T follicular helper cell (primary cell): ENCODE measurements at places on chromosomes 16 and 17.

GRCh38 chr17:61809816-61810392 is 53.4 kb downstream of the BRIP1 start:
- no peak for DNase-seq

GRCh38 chr16:74051-74746 is 1.8 kb upstream of the RHBDF1 start:
- no peak for DNase-seq

DNA sequence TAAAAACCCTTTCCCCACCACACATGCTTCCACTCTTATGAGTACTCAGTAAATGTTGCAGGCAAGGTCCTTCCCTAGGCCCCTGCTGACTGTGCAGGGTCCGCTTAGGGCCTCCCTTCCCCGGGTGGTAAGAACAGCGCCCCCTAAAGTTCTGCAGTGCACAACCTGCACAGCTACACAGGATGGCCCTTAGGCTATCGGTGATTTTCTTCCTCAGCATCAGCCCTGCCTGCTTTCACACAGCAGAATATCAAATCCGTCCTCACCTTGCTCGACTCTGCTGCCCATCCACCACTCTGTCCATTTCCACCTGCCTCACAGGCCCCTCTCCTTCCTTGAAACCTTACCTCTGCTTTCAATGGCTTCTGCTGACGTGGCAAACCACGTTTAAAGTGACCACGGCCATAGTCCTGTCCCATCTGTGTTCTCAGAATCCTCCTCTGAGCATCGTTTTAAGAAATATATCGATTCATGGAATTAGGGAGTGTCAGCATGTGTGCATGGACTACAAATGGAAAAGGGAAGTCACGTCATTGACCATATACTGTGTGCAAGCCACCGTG is 51.4 kb upstream of the TMEM132E start:
- DNase-seq = no peak

DNA sequence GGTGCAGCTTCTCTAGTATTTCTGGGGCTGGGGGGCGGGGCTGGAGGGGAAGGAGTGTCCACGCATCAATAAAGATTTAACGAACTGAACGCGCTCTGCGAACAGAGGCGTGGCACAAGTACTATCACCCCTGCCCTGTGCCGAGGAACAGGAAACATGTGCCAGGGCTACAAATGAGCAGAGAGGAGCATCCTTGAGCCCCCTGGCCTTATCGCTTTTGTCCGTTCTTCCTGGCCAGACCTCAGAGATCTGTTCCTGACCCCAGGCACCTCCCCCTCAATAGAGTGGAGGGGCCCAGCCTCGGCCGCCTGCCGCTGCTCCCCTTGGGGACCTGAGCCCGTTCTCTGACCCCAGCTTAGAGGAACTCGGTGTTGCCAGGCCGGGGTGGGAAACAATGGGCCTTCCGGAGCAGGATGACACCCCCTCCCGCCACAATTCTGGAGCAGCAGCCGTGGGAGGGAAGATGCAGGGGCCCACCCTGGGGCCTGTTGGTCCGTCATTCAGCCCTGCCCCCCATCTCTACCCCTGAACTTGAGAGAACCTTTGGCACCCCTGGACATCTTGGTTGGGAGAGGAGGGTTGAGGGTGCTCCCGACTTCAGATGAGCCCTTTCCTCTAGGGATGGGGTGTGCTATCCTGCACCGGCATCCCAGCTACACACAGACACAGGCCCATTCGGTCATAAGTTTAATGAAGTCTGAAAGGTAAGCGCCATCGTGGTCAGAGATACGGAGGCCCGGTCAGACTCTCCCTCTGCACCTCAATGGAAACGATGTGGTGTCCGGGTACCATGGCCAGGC is 1.1 kb downstream of the NAA38 start:
- DNase-seq = no peak

GRCh38 chr16:57386381-57386951 is 14.2 kb downstream of the CX3CL1 start:
- no peak for DNase-seq

DNA sequence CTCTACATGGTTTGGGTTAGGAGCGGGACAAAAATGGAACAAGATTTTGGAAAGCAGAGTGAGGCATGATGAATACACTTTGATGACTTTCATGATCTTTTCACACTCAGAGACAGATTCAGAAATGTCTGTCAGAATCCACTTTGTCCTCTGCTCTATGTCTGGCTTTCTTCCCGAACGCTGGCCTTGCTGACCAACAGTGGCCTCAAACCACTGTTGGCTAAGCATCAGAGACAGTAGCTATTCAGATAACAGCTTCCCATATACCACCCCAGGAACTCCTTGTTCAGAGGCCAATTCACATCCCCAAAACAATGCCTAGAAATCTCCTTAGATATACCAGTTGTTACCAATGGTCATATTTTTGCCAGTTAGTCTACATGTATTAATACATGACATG is 40.9 kb downstream of the FBXL20 start:
- no peak for DNase-seq

- peak; percentile 16 for DNase-seq
Observed at GRCh38 chr17:794876-795275, 12.7 kb downstream of the MRM3 start.

DNA sequence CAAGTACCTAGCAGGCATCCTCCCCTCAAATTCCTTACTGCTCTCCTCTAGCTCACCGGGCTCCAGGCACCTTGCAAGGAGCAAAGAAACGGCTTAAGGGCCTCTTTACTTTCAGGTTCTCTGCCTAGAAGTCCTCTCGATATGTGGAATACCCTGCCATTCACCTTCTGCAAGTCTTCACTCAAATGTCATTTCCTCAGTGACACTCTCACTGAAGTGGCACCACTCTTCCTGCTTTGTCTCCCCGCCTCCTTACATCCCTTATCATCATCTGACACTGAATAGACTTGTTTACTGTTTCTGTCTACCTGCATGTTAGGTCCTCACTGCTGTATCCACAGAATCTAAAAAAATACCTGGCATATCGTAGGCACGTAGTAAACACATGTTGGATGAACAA is 947 bp downstream of the SLC7A6OS start:
- DNase-seq = no peak

DNA sequence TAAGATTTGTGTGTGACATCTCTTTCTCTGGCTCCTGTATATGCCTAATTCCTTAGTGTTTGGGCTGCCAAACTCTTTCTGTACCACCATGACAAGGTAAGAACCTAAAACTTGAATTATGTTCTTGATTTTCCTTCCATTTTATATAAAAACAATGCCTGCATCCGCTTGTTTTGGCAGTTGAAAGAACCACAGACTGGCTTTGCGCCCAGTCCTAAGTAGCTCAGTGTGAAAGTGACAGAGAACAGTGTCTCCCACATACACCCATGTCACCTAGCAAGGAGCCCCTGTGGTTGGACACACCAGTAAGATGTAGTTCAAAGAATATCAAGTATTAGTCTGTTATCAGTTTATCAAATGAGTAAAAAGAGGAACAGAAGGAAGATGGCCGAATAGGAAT is 40.7 kb upstream of the SLC6A2 start:
- no peak for DNase-seq

DNA sequence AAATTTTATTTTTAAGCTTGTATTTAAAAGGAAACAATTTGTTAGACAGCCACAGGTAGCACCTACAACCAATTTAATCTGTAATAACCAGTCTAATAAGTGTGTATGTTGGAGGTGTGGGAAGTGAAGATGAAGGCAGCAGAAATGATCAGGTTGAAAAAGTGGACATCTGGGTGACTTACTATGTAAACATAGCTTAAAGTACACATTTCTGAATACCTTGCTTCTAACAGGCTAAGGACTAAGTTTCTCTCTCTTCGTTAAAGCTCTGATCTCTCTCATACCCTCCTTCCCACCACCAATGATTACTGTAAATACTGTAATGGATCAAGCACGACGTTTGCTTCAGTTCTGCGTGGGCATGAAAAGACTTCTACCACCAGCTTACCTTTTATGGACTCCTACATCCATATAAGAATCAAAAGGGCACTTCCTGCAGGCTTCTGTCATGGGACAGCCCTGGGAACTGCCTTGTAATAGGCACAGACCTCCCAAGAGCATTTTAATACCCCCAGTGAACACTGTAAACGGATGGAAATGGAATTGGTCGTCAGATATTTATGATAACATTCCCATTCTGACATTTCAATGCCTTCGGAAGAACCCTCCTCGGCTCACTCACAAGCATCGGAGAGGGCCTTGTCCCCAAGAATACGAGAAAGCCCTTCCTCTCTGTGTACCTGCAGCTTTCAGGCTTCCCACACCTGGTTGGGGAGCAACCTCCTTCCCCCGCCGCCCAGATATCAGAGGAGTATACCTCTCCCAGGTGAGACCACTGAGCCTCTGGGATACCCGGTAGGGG is 700 bp downstream of the CCDC43 start:
- DNase-seq = no peak

DNA sequence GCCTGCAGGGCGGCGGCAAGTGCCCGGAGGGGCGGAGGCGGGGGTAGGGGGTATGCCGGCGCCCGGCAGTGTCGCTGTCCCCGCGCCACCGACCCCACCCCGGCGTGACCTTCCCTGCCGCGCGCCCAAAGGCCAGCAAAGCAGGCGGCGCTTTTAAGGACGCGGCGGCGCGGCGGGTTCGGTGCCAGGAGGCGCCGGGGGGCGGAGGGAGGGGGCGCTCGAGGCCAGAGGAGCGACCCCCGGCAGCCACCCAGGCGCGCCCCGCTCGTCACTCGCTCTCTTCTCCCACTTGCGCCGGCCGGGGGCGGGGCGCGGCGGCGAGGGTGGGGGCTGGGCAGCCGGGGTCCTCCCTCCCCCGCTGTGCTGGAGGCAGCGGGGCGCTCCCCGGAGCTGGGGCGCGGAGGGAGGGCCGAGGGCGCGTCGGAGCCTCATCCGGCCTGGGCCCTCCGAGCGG is 8.6 kb upstream of the BAHCC1 start:
- DNase-seq = no peak

- no peak for DNase-seq
Observed at GRCh38 chr17:77354420-77354669, 213.6 kb downstream of the SEC14L1 start.

DNA sequence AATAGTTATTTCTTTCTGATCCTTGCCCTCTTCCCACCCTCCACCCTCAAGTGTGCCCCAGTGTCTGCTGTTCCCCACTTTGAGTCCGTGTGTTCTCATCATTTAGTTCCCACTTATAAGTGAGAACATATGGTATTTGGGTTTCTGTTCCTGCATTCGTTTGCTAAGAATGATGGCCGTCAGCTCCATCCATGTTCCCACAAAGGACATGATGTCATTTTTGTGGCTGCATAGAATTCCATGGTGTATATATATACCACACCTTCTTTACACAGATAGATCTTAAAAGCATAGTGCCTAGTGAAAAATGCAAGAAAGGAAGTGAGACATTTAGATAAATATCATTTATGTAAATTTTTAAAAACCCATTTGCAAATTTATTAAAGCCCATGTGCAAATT is 33.1 kb downstream of the HS3ST2 start:
- no peak for DNase-seq

DNA sequence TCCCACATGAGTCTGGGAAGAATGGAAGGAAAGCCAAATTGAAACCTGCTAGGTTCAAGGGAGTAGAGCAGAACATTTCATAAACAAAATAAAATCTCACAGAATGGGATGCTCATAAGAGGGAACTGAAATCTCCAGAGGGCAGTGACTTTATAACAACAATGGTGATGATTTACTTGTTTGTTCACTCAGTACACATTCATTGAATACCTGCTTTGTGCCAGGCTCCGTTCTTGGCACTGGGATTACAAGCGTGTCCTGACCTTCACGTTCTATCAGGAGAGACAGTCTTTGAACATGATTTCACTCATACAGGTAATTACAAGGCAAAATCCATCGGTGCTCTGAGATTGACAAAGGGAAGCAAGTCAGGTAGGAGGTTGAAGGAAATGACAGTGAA is 356.3 kb downstream of the HAPSTR1 start:
- DNase-seq = no peak

DNA sequence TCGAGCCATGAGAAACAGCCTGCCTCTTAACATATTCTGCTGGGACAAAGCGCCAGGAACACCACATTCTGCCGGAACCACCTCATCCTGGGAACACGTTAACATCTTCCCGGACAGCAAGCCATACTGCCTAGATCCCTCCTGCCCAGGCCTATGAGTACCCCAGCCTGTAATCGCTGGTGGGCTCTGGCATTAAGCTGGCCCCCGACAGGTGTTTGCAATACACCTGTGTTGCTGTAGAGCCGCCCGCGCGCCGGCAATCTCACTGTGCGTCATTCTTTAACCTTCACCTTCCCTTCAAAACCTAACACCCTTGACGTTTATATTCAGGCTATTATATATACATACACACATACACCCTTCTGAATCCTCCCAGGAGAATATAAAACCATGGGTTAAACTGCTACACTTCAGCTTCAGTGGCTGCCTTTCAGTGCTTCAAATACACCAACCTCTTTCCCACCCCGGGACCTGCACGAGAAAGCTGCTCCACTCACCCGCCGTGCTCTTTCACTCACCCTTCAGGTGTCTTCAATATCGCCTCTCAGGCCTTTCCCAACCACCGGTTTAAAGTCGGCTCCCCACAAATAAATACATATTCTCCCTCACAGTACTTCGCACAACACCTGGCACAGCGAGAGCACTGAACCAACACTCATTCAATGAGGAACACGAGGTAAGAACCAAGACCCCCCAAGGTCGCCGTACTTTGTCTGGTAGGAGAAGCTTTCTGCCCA is 1.0 kb upstream of the ENDOV start:
- DNase-seq = no peak

DNA sequence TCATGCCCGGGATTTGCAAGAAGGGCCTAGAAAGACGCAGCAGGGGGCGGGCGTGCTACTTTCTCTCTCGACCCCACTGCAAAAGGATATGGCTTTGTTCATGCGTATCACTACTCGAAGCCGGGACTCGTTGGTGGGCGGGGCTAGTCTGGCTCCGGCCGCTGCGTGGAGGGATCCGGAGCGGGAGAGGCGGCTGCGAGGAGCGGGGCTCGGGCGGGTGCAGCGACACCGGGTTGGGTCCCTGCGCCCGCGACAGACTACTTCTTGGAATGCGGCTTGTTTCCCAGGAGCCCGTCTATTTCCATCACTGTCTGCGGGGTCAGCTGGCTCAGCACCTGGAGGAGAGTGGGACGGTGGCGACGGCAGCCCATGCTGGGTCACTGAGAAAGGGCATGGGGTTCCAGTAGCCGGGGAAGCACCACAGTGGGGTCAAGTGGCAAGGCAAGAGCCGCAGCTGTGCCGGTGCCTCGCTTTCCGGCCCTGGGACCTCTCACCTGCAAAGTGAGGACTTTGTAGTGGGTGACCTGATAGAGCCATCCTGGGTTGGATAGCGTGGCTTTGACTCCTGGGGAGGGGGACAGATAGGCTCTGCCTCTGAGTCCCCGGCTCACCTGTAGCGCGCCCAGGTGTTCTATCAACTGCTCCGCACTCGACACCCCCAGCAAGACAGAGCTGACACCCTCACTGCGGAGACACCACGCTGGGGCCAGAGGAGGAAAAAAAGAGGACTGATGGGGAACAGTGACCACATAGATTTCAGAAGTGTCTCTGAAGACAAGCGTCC is 6.6 kb downstream of the KCNAB3 start:
- peak; percentile 79 for DNase-seq

GRCh38 chr17:35088356-35088880 is 24.9 kb upstream of the RFFL start:
- DNase-seq = no peak
